ENCODE measurements at places on chromosomes 11 and 22.

DNA sequence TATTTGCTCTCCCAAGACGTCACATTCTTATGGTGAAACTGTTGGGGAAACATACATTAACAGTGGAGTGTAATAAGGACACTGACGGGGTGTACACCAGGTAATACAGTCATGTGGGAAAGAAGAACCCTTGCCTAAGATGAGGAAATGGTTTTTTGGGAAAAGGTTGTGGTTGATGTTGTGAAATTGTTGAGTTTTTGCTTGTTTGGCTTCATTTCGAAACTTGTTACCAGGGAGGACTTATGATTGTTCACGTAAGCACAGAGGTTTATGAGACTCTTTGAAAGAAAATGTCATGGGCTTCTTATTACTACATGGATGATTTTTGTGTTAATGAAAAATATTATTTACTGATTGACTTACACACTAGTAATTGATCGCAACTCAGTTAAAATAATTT, 16.8 kb downstream of the ANO3 start:
- no peak for DNase-seq

- DNase-seq, result peak; percentile 3
Observed at GRCh38 chr11:43735961-43736360, 55.4 kb downstream of the HSD17B12 start.

- DNase-seq, result no peak
Observed at GRCh38 chr11:44452827-44453572, 112.5 kb upstream of the CD82 start.

GRCh38 chr11:115741376-115742107, 237.3 kb upstream of the CADM1 start:
- DNase-seq, result no peak

GRCh38 chr22:19654338-19654987, 59.8 kb upstream of the SEPTIN5 start:
- DNase-seq, result no peak

DNA sequence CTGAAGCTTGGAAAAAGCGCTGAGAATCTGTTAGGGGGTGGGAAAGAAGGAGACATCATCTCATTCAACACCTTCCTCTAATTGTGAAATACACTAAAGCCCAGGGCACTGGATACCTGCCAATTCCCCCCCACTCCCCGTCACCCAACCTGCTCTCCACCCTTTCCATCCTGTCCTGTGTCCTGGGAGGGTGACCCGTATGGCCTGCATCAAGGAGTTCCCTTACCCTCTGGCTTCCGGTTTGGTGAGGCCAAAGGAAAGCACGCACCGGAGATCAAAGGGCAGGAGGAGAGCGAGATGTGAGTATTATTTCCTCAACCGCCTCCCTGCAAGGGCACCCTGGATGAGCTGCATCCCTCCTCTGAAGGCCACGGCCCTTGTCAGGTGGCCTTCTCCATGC, 65.0 kb upstream of the PTPRJ start:
- DNase-seq, result no peak

GRCh38 chr11:125132596-125132995, 21.2 kb upstream of the TMEM218 start:
- no peak for DNase-seq

- DNase-seq, result no peak
Observed at GRCh38 chr11:87736928-87737327, 438.3 kb downstream of the RAB38 start.

- DNase-seq, result no peak
Observed at GRCh38 chr11:66543263-66544107, 2.4 kb downstream of the ZDHHC24 start.

DNA sequence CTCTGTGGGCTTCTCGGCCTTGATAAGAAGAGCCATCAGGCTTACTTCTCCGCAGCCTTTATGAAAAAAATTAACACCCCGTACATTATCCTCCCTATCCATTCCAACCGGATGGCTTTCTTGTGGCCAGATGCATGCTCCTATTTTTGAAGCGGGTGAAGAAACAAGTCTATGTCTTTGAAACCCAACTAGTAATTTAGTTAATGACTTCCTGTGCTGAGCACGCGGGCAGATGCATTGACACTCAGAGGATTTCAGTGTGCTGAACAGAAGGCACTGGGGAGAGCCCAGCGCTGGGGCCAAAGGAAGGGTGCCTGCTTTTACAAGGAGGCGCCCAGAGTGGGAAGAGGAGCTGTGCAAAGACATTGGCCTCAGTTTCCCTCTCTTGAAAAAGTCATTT, 53.3 kb downstream of the ARHGAP8 start:
- DNase-seq, result no peak

GRCh38 chr22:47259049-47259448, 496.6 kb downstream of the TBC1D22A start:
- DNase-seq, result no peak

DNA sequence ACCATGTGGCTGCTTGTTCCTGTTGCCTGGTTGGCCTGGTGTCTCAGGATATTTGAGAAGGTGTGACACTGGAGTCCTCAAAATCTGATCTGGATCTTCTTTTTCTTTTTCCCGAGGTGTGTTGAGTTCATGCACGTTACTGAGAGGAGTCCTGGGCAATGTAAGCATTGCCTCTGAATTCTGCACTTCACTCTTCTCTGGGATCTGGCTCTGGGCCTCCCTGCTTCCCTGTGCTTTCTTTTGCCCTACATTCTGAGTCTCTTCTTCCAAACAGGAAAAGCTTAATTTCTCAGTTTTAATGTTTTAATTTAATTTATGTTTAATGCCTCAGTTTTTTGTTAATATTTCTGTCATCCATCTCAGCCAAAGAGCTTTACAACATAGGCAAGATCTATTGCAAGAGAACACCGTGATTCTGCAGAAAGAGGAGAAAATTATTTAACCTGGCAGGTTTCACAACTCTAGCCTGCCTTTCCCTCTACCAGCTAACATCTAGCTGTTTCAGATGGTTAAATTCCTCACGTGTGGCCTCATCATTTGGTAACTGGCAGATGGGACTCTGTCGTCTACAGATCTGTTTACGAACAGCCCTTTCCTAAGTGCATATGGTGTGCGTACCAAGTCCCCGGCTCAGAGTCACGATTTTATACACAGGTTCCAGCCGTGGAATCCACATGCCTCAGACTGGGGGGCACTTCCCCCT, 24.7 kb downstream of the LDLRAD3 start:
- no peak for DNase-seq

GRCh38 chr11:72263361-72263760, 19.4 kb upstream of the PHOX2A start:
- peak; percentile 18 for DNase-seq

DNA sequence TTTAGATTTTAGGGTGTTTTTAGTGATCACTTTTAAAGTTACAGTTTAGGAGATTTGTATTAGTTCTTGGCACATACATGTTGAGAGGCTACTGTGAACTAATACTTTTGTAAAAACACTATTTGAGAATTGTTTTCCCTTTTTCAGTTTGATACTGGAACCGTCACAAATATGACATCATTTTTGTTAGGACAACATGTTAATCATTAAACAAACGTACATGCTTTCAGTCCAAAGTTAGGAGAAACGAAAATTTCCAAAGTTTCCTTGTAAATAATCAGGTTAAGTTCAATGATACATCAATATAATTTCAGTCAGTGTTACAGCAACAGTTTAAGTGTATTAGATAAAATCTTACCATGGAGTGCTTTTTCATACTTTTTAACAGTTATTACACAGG, 53.1 kb downstream of the SPECC1L start:
- DNase-seq, result no peak

- DNase-seq, result peak; percentile 19
Observed at GRCh38 chr11:106276859-106277436, 199.5 kb downstream of the AASDHPPT start.

GRCh38 chr11:119370486-119371046, 10.9 kb downstream of the USP2 start:
- DNase-seq, result no peak

GRCh38 chr11:1493650-1494244, 7.2 kb upstream of the MOB2 start:
- DNase-seq, result no peak

GRCh38 chr11:44561275-44561805, 4.1 kb upstream of the CD82 start:
- DNase-seq, result no peak

DNA sequence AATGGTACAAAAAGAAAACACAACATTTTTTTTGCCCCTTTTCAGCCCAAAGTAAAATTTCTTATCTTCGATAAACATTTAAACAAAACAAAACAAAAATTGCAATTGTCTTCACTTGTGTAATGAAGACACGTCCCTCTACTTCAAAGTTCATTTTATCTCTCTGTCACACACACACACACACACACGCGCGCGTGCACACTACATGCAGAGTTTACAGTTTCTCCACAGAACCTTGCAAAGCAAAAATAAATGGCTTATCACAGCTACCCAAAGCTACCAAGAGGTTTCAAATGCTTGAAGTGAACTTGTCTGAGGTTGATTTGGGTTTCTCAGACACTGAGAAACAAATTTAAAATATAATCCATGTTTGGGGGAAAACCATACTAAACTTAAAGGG, 72.3 kb downstream of the ETS1 start:
- DNase-seq, result no peak

- no peak for DNase-seq
Observed at GRCh38 chr22:35556666-35557065, 16.0 kb downstream of the RASD2 start.

DNA sequence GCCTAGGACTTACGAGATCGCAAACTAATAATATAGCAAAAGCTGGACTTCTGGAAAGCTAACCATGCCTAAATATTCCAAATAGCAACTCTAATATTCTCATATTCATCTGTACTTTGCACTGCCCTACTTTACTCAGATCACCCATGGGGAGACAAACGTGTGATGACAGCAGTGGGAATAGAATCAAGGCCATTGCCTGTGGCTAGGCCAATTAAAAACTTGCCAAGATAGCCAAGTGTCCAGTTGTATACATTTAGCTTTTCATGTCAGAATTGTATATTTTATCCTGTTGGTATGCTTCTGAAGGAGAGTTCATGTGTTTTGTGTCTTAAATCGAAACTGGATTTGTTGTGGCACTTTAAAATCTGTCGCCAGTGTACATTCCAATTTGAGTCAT, 1.2 kb upstream of the CEP126 start:
- no peak for DNase-seq

- DNase-seq, result no peak
Observed at GRCh38 chr11:66124564-66124963, 54.5 kb downstream of the PACS1 start.

GRCh38 chr11:64084951-64085710, 49.4 kb downstream of the FLRT1 start:
- DNase-seq, result no peak

DNA sequence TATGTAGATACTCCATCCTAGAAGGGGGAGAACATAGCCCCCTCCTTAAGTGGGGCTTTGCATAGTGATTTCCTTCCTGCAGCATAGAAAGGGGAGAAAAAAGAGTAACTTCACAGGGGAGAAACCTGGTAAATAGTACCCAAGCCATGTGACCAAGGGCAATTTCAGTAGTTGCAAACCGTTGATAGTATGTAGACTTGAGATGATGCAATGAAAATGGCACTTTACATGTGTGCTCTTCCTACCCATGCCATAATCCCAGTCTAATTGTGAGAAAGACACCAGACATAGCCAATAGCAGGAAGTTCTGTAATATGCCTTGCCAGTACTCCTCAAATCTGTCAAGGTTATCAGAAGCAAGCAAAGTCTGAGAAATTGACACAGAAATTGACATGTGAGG, 104.1 kb downstream of the NCAM1 start:
- DNase-seq, result no peak

DNA sequence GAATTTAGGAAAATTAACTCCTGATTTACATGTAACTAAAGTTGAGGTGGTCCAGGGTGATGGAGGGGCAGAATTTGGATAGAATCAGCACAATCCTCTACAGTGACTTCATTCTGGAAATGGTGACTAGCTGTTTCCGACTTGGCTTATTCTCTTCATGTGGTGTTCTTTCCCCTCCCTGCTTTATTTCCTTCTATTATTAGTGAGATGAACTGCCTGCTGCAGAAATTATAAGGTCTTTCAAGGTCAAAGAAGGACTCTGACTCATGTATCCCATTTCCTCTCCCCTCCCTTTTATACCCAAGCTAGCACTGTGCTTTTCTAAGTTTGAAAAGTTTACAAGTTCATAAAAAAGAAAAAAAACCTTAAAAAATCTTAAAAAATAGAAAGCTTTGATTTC, 12.2 kb upstream of the MRPL17 start:
- no peak for DNase-seq

DNA sequence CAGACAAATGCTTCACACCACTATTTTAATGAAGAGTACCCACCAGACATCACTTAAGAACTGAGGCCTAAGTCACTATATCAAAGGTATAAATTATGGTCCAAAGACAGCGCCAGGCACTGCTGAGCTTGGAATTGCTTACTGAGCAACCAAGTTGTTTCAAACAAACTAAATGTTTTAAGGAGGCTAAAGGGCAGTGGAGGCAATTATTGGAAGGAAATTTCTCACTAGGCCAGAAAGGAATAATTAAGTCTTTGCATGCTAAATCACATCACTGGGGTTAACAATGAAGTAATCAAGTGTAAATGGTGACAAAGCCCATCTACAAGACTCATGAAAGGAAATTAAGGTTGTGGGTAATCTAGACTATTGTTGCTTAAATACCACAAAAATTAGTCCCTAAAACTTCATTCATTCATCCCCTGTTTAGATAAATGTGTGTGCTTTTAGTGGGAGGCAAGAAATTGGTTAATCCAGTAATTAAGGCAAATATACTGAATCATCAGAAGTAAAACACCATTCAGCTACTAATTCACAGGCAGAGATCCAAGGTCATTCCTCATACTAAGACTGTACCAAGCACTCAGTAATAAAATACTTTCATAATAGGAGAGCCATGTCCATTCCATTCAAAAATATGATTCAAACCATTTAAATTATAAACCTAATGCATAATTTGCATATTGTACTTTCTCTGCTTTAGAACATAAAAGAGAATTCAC, 21.2 kb downstream of the LGR4 start:
- no peak for DNase-seq

DNA sequence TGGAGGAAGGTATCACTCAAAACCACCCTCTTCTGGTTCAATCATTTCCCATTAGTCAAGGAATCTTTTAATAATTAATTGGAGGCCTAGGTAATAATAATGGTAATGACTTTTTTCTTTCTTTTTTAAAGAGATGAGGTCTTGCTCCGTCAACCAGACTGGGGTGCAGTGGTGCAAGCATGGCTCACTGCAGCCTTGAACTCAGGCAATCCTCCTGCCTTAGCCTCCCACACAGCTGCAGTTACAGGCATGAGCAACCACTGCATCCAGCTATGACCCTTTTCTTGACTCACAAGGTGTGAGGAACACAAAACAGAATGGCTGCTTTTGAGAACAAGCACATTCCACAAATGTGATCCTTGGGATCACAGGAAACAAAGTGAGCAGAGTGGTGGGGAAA, 3.6 kb downstream of the POLDIP3 start:
- DNase-seq, result no peak

GRCh38 chr22:39360674-39361413, 11.1 kb downstream of the SYNGR1 start:
- DNase-seq, result no peak
